ENCODE measurements at places on chromosomes 12 and 14.

GRCh38 chr12:62533755-62534107, 67.1 kb downstream of the MON2 start:
- DNase-seq: no peak

- DNase-seq: no peak
Observed at GRCh38 chr12:108823804-108824203, 33.6 kb downstream of the SSH1 start.

DNA sequence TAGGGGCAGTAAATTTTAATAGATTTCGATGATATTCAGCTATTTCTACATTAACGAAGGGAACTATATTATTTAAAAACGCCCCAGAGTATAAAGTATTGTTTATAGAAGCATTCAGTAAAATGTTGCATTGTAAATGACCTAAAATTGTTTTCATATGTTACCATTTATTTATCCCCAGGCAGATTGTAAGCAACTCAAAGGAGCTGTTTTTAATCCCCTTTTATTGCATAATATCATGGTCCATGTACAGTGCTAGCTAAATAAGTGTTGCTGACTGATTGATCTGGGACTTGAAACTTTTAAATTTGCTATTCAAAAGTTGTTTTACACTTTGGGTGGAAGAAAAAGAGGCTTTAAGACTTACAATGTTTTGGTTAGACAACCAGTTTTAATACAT, 199.0 kb upstream of the SLC38A2 start:
- DNase-seq: no peak

- DNase-seq: no peak
Observed at GRCh38 chr14:69531135-69531534, 43.5 kb downstream of the CCDC177 start.

DNA sequence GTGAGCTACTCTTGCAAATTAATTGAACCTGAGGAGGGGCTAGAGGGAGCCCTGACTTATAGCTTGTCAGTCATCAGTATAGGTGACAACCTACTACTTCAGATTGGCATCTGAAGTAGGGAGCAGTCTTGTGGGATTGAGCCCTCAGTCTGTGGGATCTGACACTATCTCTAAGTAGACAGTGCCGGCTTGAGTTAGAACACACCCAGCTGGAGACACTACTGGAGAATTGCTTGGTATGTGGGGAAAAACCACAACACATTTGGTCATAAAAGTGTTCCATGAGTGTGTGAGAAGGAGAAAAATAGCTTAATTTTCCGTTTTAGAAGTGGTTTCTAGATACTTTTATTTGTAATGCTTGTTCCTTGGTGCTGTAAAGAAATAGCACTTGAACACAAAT, 30.5 kb upstream of the DDHD1 start:
- no peak for DNase-seq

DNA sequence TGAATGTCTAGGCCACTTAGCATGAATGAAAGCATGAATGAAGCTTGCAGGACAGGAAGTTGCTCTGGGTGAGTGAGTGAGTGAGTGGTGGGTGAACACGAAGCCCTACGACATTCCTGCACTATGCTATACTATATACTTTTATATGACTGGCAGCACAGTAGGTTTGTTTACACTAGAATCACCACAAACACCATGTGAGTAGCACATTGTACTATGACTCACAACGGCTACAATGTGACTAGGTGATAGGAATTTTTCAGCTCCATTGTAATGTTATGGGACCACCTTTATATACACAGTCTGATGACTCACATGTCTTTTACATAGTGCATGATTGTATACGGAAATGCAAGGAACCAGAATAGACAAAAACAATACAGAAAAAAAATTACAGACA, 1480.2 kb downstream of the AACS start:
- no peak for DNase-seq

GRCh38 chr14:63229330-63230059, 25.3 kb downstream of the RHOJ start:
- DNase-seq: no peak

All from renal pelvis (tissue), 12 donors.